Neuronal stem cell (in vitro differentiated cells): ENCODE measurements at places on chromosomes 1 and 21.

GRCh38 chr1:55612988-55613387 is 397.8 kb upstream of the USP24 start:
- DNase-seq: no peak

GRCh38 chr1:206766251-206766856 is 4.2 kb upstream of the IL19 start:
- no peak for DNase-seq

DNA sequence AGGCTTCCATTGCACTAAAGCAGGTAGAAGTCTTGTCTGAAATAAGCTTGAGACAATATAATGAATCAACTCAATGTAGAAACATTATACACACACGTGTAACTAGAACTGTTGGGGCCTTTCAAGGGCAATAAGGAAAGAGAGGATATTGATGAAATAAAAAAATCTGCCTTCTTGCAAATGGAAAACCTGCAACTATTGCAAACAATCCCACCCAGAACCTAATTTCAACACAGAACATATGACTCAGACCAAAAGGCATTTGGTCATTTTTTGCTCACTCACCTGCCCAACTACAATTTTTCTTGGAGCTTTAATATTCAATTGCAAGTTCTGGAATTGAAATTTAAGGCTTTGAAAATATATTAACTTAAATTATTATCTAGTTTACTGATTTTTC is 900.1 kb downstream of the TTLL7 start:
- DNase-seq: no peak

DNA sequence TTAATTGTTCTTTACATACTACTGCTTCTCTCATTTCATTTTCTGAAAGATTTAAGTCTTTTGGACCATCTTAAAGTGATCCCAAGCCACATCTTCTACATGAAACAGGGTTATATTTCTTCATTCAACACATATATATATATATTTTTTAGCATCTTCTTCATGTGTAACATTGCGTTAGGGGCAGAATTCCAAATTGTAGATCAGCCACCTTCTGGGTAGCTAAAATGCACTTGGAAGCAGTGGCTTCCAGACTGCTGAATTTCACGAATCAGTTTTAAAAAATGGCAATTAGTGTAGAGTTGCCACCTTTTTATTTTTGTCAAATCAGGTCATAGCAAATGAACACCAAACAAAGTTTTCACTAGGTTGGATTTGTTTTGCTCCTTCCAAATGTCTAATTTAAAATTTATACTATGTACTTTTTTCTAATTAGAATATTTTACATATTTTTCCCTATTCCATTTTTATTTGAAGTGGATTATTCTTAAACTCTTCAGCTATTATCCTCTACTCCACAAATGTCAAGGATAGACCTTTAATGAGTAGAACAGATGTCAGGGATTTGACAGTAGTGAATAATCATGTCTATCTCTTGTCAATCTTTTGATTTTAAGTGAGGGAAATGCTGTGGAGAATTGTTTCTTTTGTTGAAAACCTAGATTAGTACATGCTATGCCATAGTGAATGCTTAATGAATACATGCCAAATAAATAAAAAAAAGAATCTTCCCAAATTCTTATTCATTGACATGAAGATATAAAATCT is 55.8 kb downstream of the DNM3 start:
- no peak for DNase-seq

DNA sequence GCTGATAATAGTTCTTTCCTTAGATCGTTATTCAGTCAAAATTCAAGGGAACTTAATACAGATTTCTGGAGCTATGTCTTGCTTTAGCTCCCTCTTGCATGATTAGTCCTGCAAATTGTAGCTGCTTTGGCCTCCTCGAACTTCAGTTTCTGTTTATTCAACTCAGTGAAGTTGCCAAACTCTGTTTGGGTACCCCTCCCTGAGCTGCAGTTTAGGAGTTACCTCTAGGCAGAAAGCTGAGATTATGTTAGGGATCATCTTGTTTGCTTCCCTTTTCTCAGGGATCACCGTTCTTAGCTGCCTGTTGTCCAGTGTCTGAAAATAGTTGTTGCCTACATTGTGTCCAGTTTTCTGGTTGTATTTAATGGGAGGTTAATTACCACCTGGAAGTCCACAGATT is 43.5 kb downstream of the SNX27 start:
- DNase-seq: no peak

- no peak for DNase-seq
Measured at GRCh38 chr21:28937737-28938136, 54.9 kb downstream of the LTN1 start.

GRCh38 chr1:111786669-111787207 is 31.0 kb downstream of the DDX20 start:
- no peak for DNase-seq

DNA sequence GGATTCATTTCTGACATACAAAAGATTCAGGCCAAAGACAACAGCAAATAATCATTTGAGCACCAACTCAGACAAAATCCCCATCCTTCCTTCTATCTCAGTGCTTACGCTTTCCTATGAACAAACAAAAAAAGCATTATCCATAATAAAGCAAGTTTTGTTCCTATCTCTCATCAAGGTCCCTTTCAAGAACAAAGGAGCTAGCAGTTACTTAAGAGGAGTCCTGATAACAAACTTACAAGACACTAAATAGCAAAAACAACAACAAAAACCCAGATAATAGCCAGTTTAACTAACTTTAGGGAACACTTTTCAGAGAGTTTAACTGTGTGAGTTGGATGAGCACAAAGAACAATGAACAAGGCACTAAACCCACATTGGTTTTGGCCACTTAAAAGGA is 10.5 kb downstream of the EVI5 start:
- no peak for DNase-seq
